ENCODE measurements at places on chromosomes 11 and 22.

- DNase-seq: no peak
Observed at GRCh38 chr11:19279451-19279850, 38.7 kb upstream of the E2F8 start.

DNA sequence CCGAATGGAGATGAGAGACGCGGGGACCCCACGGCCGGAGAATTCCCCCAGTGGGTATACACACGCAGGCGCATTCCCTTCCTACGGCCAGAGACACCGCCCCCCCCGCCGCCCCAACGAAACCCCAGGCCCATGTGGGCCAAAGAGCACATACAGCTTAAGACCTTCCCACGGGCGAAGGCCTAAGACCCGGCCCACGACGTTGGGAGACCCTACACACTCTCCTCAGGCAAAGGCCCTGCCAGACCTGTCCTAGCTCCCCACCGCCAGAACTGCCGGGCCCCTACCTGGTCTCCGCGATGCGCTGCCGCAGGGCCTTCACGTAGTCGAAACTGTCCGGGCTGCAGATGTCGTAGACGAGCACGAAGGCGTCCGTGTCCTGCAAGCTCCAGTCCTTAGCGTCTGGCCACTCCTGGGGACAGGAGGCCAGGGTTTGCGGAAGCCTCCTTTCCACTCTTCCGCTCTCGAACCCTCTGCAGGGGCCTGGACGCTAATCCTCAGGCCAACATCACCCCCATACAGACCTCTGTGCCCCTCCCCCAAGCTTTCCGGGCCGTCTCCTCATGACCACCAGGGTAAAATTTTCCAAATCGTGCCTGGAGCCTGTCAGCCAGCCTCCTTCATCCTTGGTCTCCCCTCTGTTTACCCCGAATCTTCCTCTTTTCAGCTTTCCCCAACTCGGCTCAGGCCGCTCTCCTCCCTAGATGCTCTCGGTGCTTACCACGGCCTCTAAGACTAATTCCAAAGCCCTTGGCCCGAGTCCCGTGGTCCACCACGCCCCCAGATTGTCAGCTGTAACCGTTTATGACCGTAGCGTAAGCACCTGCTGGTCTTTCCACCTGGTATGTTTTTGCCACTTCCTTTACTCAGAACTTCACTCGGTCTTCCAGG lies 1.7 kb downstream of the RASL10A start:
- DNase-seq: no peak

GRCh38 chr11:2209900-2210321 lies 38.3 kb upstream of the TH start:
- DNase-seq: no peak

DNA sequence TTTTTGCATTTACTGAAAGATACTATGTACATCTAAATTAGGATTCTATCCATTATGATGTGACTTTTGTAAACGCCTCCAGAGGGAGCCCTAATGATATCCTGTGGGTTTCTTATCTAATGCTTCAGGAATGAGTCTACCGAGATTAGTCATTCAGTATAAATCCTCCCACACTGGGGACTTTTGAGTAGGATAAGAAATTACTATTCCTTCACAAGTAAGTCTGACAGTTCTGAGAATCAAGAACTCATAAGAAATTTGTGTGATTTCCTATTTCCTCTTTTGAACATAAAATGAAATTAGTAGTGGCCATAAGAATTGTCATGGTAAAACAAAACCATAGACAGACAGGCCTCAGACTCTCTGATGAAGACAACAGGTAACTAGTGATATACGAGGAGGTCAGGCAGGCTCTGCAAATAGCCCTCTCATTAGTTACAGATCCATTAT lies 10.0 kb upstream of the OR5M1 start:
- DNase-seq: peak; percentile 56

GRCh38 chr11:76564364-76564763 lies 106.2 kb downstream of the LRRC32 start:
- no peak for DNase-seq

- peak; percentile 86 for DNase-seq
Observed at GRCh38 chr11:119671051-119671450, 57.9 kb downstream of the NECTIN1 start.

DNA sequence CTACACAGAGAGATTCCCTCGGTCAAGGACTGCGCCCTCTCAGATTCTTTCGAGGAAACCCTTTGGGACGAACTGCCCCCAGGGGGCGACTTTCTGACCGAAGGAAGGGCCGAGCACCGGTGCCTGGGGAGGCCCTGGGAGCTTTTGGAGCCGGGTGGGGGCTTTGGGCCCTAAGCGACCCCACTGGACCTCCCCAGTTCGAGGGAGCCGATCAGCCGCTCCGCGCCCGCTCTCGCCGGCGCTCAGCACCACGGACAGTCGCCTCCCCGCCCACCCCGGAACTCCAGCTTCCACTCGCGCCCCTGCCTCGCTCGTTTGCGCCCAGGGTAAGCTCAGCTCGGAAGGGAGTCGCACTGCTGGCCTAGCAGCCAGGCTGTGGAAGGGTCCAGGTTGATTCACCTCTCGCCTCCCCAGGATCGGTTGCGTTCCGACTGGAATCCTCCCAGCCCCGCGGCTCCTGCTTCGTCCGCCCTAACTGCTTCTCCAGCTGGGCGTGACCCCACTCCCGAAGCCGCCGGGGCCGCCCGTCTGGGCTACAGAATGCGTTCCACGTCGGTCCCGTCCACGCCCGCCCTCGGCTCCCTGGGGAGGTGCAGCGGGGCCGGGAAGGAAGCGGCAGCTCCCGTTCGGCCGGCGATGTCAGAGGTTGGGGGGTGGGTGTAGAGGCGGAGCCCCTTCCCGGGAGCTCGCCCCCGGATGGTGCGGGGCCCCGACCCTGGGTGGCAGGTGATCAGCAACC lies 428 bp downstream of the SCN3B start:
- DNase-seq: peak; percentile 34

DNA sequence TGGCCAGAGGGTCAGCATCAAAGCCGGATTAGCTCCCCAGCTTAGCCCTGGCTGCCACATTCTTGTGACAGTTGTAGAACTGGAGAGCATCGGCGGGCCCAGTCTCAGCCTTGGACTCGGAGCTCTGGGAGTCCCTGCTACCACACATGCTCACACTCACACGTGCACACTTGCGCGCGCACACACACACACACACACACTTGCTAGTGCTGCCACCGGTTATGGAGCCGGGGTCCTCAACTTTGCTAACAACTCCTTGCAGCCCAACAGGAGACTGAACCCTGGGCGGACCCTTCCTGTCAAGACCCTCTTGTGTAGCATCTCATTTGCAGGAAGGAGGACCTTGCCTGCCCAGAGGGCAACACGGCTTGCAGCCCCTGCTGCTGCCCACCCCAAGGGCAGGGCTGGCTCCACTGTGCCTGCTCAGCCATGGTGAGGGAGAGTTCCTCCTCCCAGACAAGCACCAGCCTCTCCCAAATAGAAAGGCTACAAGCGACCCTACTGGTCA lies 107.6 kb downstream of the WNT7B start:
- DNase-seq: no peak

DNA sequence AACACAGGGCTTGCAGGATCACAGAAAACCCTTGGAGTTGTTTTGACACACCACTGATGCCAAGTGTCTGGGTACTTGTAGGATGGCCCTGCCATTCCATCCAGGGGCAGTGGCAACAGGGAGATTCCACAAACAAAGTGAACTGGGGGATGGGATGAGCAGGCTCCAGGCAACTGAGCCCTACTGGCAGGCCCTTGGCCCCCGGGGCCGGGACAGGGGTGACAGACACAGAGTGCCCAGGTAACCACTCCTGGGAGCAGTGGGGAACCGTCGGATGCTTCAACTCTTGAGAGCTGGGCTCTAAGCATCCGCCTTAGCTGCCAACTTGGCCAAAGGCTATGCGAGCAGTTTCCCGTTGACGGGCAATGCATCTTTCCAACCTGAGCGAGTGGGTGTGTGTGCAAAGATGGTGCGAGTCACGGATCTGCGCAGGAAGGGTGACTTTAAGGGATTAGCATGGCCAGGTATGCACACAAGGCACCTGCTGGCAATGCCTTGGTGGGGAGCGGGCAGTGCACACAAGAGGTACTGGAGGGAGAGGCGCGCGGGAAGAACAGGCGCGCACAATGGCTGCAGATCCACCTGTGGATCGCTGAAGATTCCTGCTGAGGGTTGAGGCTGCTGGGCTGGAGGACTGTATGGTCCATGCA lies 83.1 kb upstream of the PRODH start:
- no peak for DNase-seq

DNA sequence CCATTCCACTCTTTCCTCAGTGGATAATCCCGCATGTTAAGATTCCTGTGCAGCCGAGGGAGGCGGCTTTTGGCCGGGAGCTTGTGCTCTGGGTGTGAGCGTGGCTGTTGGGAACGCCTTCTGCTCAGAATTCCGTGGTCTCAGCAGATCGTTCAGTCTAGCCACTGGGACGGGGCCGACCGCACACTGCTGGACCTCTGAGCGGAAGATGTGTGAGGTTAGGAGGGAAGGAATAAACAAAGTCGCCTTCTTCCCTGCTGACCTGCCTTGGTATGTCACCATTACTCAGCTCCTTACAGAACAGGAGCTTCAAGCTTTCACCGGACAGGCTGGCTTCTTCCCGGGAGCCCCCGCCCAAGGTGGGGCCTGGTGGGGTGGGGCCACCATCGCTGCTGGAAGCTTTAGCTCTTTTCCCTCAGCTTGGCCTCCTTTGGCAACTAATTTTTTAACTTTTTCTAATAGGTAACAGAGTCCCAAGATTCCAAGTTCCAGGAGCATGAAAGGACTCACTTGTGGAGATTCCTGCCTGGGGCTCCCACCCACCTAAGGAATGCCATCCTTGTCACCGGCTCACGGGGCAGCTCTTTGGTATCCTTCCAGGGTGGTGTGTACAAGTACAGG lies 22.5 kb upstream of the SEPTIN5 start:
- DNase-seq: peak; percentile 59

DNA sequence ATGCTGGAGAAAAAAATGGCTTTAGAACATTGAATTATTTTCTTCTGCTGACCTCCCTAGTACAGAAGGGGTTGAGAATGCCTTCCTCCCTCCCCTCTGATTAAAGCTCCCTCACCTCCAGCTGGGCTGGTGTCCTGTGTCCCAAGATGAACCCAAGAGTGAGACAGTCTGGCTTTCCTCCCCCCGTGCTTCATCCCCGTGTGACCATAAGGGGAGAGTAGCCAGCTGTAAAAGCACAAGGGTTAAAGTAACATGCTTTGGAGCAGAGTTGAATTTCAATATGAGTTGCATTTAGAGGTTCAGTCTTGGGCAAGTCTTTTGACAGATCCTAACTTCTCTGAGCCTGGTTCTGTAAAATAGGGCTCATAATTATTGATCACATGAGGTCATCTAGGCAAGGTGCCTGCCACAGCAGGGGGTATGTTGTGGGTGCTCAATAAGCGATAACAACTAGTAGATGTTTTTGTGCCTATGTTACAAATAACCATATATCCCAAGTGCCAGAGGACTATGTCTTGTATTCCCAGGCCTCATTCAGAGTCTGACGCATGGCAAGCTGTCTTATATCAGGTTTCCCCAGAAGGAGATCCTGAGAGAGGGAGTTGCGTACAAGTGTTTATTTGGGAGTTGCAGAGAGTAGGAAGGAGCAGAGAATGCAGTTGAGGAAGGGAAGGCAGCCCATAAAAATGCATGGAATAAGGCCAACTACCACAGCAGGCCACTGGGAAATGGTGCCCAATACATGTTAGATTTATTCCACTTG lies 4.1 kb downstream of the PRG2 start:
- DNase-seq: no peak

DNA sequence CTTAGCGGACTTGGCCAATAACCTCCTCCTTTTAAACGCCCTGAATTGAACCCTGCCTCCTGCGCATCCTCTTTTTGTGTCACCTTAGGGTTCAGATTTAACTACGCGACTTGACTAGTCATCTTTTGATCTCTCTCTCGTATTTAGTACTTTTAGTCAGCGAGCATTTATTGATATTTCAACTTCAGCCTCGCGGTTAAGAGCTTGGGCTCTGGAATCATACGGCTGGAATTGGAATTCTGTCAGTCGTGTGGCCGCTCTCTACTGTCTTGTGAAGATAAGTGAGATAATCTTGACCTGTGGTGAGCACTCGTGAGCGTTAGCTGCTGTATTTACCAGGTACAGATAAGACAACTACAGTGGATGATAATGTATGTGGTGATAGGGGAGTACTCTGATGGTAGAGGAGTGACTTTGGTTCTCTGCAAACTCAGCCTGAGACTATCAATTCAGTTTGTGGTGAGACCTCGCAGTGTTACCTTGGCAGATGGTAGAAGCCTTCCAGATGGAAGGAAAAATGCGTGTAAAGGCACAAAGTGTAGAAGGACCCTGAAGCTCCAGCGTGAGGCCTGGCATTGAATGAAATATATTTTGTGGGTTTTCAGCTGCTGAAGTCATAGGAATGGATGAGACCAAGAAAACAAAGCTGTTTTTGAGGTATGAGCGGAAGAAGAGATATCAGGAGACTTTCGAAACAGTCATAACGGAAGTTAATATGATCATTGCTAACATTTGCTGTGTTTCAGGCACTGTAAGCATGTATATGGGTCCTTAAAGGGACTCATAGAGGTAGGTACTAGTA lies 682 bp downstream of the ATM start:
- peak; percentile 26 for DNase-seq

DNA sequence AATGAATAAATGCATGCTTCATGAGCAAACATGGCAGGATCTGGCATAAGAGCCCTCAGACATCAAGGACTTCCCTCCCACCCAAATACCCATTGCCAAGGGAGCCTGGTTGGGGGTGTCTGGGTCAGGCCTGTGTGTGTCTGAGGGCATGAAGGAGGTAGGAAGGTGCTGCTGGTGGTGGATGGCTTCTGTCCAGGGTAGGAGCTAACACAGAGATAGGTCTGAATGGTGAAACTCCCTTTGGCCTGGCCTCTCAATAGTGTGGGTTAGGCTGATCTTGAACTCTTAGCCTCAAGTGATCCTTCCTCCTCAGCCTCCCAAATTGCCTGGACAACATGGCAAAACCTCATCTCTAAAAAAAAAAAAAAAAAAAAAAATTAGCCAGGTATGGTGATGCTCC lies 2.8 kb downstream of the AMPD3 start:
- no peak for DNase-seq

DNA sequence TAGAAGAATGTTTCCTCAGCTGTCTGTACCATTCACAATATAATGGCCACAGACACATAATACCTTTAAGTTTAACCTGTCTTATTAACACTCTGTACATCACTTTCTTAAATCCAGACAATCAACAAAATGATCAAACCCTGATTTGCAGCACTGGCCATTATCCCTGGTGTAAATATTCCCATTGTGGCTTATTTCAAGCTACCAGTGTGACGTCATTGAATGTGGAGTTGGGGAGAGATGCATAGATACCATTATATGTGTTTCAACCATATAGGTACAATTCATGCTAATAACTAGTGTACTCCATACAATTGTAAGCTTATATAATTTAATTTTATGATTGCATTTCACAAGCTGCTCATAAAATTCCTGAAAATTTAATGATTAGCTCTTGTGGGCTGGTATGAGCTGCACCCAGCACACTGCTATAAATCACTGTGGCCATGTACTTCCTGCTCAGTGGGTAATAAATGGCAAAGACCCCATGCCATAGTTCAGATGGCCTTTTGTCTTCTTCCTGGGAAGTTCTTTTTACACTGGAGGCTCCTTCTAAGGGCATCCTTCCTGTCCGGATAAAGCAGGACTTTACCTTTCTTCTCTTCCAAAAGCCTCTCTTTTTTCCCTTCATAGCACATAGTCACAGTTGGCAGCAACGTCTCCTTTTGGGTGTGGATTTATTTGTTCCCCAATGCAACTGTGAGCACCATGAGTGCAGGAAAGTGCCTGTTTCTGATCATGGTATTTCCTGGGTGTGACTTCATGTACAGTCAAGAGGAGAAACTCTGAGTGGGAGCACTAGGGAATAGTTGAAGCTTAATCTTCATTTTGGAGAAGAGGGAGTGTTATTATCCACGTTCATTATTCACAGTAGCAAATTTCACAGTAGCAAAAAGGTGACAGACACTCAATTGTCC lies 87.8 kb downstream of the MIAT start:
- no peak for DNase-seq
